Activated gamma-delta T cell (primary cell): ENCODE measurements at places on chromosomes 6 and 20.

- no peak for DNase-seq
Measured at GRCh38 chr6:163371129-163371528, 43.4 kb upstream of the QKI start.

DNA sequence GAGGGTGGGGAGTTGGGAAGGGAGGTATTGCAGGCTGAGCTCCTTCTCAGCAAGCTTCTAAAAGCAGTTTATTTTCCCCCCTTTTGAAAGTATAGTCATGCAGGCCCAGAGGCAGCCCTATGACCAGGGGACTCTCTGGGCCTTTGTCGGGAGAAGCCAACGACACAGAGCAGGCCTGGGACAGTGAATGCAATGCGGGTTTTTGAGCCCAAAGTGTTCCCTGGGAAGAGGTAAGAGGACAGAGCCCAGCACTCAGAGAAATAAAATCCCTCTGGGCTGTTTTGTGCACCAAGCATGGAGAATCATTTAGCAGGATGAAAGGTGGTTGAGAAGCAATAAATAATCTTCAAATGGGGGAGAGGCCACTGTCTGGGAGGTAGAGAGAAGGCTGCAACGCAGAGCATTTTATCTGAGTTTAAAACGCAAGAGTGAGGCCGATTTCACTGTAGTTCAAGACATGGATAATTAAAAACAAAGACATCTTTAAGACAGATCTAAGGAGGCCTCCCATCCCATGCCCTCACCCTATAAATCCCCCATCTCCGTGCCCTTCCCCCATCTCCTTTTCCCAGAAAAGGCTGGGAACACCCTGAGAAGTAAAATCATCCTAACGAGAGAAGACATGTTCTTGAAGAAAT is 237.5 kb downstream of the CDC5L start:
- no peak for DNase-seq

DNA sequence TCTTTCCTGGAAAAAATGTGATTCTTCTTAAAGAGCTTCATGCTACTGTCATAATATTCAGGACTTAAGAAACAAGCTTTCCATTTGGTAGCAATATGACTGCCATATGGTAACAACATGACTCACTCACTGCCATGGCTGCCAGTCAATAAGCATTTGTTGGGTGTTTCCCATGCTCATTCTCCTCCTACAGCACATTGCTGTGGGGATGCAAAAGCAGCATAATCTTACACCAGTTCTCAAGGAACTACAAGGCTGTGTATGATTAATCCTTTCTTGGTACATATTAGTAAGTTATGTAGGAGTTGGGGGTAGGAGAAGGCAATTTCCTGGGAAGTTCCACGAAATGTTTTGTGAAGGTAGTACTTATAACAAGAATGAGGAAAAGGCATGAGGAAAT is 76.7 kb downstream of the CEP162 start:
- no peak for DNase-seq

GRCh38 chr20:8661229-8661952 is 407.5 kb upstream of the PLCB4 start:
- DNase-seq: no peak

DNA sequence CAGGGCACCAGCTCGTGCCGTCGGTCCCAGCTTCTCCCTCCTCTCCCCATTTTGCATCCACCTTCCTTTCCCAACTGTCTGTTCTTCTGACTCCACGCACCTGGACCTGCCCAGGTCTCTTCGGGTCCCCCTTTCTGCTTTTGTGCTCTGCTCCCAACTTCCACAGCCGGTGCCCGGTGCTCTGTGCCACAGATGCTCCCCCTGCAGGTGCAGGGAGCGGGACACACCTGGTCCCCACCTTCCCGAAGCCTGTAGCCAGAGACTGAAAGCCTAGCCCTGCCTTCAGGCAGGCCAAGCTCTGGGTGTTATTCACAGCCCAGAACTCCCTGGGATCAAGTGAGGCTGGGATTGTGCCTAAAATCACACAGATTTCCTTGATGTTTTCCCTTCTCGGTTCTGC is 24.6 kb upstream of the BMP7 start:
- no peak for DNase-seq

DNA sequence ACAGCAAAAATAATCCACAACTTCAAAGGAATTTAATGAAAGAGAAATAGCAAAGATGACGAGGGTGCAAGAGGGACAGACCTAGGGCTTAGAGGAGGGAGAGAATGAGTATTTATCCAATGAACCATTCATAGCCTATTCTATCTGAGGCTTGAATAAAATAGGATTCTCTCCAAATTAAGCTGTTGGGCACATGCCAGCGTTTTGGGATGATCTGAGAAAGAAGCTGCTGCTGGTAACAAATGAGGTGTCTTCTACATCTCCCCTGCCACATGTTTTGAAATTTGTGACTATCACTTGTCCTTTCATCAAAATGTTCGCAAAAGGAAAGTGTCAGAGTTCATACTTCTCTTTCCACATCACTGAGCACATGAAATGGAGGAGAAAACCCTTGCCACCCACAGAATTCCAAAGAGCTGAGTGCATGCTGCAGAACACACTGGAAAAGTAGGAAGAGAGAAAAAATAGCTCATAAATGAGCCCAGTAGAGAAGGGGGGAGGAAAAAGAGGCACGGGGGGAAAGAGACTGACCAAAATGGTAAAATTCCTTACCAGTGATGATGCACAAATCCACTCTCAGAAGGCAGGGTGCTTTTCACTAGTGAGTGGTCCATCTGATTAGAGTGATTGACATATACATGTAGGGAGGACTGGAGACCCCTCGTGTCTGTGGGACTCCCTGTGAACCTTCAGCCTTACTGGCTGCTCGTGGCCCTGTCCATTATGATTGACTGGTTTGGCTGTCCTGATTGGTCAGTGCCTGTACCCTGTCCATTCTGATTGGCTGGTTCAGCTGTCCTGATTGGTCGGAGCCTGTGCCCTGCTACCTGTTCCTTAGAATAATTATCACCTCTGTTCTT is 180.5 kb downstream of the OGFRL1 start:
- DNase-seq: no peak

DNA sequence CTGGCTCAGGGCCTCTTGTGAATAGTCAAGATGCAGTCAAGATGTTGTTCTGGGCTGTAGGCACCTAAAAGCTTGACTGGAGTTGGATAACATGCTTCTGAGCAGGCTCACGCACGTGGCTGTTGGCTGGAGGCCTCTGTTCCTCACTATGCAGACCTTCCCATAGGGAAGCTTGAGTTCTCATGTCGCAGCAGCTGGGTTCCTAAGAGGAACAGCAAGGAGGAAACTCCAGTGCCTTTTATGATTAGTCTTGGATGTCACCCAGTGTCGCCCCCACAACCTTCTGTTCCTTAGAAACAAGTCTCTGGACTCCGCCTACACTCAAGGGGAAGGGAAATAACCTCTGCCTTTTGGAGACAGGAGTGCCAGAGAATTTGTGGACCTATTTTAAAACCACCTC is 210.7 kb downstream of the BCAS1 start:
- no peak for DNase-seq

DNA sequence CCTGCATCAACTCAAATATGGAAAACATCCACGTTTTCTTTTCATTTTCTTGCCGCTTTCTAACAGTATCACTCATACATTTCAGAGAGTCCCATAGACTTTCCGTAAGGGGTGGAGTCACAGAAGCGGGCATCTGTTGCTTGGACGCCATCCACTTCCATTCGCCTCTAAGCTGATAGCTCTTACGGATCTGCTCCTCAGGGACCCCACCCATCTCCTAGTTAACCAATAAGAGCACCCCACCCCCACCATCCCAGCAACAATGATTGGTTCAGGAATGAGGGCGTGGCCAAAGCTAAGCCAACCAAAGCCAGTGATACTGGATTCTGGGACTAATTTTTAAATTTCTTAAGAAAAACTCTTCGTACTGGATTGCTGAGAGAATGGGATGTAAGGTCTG is 42.4 kb downstream of the SLC2A10 start:
- no peak for DNase-seq

GRCh38 chr6:161251345-161251744 is 22.5 kb downstream of the AGPAT4 start:
- no peak for DNase-seq

GRCh38 chr6:106546261-106546690 is 83.0 kb downstream of the RTN4IP1 start:
- DNase-seq: no peak

- DNase-seq: no peak
Measured at GRCh38 chr6:75943381-75943780, 129.1 kb downstream of the IMPG1 start.

- DNase-seq: no peak
Measured at GRCh38 chr6:96153775-96154174, 138.0 kb downstream of the FUT9 start.

DNA sequence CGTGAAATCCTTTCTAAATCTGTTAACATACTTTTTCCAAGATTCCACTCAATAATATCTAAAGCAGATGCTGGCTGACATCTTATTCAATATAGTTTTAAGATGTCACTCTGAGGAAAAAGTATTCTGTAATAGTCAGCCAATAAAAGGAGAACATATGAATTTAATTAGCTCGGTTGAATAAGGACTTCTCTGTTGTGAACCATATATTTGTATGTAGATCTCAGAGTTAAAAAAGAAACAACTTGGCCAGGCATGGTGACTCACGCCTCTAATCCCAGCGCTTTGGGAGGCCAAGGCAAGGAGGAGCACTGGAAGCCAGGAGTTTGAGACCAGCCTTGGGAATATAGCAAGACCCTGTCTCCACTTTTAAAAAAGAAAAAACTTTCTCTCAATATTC is 7.4 kb upstream of the CD24 start:
- DNase-seq: no peak

GRCh38 chr6:145155873-145156782 is 579.2 kb downstream of the EPM2A start:
- DNase-seq: no peak

GRCh38 chr6:157961832-157962575 is 19.7 kb upstream of the SYNJ2 start:
- no peak for DNase-seq

DNA sequence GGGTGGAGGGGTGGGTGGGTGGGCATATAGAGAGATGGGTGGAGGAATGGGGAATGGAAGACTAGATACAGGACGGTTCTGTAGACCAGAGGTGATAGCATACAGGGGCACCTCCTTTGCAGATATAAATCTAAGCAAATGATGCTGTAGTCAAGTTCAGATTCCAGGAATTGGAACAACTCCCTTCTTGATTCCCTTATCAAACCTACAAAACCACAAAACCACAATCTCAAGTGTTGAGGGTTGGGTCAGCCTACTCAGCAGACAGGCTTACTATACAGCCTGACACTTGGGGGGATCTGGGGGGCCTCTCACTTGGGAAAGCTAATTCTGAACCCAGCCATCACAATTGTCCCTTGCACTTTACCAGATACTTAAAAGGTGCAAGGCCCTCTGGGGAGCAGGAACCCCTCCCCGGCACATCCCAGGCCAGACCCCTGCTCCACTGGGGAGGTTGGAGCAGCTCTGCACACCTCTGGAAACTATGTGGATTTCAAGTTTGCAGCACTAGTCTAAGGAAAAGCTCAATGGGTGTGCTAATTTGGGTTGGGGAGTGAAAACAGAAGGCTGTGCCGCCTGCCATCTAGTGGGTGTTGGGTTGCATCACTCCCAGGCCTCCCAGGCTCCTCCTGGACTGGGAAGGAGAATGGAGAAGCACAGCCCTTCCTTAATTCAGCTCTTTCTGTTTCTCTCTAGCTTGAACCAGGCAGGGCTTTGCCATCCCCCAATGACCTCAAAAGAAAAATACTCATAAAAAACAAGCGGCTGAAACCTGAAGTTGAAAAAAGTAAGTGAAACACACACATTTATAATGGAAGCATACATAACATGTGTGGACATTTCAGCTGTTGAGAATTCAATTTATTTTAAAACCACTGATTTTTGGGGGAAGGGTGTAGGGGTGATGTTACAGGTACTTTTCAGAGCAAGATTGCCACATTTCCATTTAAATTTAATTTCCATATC is 121.2 kb upstream of the LAMP5 start:
- no peak for DNase-seq

- DNase-seq: no peak
Measured at GRCh38 chr6:128597004-128597403, 76.6 kb upstream of the PTPRK start.

DNA sequence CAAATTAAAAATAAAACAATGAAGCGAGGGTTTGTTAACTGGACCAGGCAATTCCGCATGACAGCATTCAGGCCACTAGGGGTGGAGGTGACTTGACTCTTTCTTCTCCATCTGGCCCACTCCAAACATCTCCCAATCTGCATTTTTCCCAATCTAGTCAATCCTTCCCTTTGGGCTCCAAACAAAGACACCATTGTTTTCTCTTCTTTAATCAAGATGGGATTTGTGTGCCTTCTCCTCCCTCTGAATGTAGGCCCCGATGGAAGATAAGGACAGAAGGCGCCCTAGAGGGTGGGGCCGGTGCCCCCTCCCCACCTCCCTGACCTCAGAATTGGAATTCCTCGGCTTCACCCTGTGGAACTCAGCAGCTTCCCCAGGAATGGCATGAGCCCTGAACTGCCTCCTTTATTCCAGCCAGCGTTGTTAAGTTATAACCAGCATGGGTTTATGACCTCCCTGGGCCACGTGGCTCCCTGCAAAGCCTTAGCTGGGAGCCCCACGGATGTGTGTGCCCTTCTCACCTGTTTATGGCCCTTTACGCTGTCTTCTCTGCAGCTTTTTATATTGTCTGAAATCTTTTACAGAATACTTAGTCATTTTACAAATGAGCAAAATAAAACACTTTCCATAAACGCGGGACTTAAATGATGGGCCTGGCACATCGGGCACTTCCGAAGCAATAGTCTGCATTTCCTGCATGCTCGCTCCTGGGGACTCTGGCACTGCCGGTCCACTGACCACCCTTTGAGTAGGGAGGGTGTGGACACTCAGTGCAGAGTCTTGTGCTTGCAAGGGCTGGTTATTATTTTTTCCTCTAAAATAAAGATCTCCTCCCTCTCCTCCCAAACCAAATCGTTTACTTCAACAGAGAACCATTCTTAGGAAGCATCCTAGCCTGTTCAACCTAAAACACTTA is 24.5 kb downstream of the OVOL2 start:
- no peak for DNase-seq

- DNase-seq: no peak
Measured at GRCh38 chr6:79307321-79308036, 73.0 kb upstream of the HMGN3 start.

DNA sequence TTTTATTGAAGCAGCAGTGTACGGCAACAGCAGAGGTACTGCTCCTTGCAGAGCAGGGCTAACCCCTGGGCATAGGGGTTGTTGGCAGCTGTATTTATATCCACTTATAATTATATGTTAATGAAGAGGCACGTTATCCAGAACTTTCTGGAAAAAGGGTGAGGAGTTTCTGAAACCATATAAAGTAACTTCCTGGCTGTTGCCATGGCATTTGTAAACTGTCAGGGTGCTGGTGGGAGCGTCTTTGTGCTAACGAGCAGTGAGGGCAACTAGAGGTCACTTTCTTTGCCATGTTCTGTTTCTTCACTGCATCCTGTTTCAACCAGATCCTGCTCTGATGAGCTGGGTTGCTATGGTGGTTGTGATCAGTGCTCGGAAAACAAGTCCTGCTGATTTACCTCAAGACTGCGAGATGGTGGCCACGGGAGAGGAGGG is 11.1 kb upstream of the ARFGEF2 start:
- DNase-seq: no peak

GRCh38 chr6:148934539-148934938 is 187.7 kb downstream of the UST start:
- DNase-seq: no peak

- DNase-seq: no peak
Measured at GRCh38 chr6:46715141-46715540, 20.0 kb downstream of the PLA2G7 start.

GRCh38 chr6:149162924-149163323 is 154.6 kb upstream of the TAB2 start:
- DNase-seq: no peak
